Activated CD4-positive, CD25-positive, alpha-beta regulatory T cell treated with anti-CD3 and anti-CD28 coated beads, Interleukin-2, amount 50 U/mL, for 24 hours (primary cell): ENCODE measurements at places on chromosomes 4 and X.

- no peak for ATAC-seq
These were observed 1157.5 kb upstream of the PABPC4L start for GRCh38 chr4:135359128-135359527.

GRCh38 chr4:170682558-170683294 is 593.0 kb upstream of the AADAT start:
- ATAC-seq, result no peak

GRCh38 chr4:158316264-158316663 is 106.0 kb downstream of the TMEM144 start:
- no peak for ATAC-seq

- no peak for ATAC-seq
These were observed 70.3 kb downstream of the PHOX2B start for GRCh38 chr4:41678086-41678816.

DNA sequence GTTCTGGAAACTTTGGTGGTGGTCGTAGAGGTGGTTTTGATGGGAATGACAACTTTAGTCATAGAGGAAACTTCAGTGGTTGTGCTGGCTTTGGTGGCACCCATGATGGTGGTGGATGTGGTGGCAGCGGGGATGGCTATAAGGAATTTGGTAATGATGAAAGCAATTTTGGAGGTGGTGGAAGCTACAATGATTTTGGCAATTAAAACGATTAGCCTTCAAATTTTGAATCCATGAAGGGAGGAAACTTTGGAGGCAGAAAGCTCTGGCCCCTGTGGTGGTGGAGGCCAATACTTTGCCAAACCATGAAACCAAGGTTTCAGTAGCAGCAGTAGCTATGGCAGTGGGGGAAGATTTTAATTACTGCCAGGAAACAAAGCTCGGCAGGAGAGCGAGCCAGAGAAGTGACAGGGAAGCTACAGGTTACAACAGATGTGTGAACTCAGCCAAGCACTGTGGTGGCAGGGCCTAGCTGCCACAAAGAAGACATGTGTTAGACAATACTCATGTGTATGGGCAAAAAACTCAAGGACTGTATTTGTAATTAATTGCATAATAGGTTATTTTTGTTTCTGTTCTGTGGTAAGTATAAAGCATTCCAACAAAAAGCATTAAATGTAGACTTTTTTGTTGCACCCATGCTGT is 23.2 kb upstream of the SOD3 start:
- ATAC-seq, result no peak

- ATAC-seq, result no peak
These were observed 1047.2 kb downstream of the GLUD2 start for GRCh38 chrX:122094611-122095010.

GRCh38 chr4:159178979-159179969 is 76.4 kb downstream of the RAPGEF2 start:
- ATAC-seq, result no peak

GRCh38 chr4:128540122-128540521 is 252.5 kb upstream of the PGRMC2 start:
- no peak for ATAC-seq

- no peak for ATAC-seq
These were observed 17.6 kb upstream of the HS3ST1 start for GRCh38 chr4:11446155-11446811.

- ATAC-seq, result no peak
These were observed 46.1 kb downstream of the MID1IP1 start for GRCh38 chrX:38847206-38847902.

GRCh38 chr4:63578383-63578782 is 830.9 kb downstream of the TECRL start:
- no peak for ATAC-seq

DNA sequence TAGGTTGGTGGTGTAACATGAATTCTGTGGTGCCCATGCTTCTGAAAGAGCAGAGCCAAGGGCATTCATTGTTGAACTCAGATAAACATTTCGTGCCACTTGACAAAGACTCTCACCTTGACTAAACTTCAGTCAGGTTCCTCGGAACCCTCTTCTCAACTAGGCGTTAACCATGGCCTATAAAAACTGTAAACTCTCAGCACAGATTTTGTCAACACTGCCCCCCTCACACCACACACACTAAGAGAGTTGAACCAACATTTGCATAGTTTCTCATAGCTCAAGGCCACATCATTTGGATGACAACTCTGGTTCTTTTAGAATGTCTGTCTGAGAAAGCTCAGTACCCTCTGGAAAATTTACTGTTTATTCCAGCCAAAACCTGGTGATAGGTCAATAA is 28.1 kb downstream of the CASP6 start:
- ATAC-seq, result no peak

GRCh38 chr4:38082424-38083385 is 122.5 kb downstream of the PTTG2 start:
- no peak for ATAC-seq

GRCh38 chrX:14359727-14360126 is 169.6 kb upstream of the GLRA2 start:
- ATAC-seq, result no peak

GRCh38 chr4:109985993-109986974 is 73.6 kb downstream of the EGF start:
- ATAC-seq, result no peak

GRCh38 chrX:100341142-100341510 is 68.9 kb downstream of the PCDH19 start:
- ATAC-seq, result no peak

DNA sequence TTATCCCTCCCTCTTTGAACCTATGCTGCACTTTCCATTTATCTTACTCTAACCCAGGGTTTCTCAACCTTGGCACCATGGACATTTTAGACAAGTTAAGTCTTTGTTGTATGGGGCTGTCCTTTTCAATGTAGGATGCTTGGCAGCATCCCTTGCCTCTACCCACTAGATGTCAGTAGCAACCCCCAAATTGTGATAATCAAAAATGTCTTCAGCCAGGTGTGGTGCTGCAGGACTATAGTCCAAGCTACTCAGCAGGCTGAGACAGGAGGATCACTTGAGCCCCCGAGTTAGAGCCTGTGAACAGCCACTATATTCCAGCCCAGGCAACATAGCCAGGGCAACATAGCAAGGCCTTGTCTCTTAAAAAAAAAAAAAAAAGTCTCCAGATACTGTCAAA is 7.0 kb downstream of the LRCH2 start:
- ATAC-seq, result no peak

DNA sequence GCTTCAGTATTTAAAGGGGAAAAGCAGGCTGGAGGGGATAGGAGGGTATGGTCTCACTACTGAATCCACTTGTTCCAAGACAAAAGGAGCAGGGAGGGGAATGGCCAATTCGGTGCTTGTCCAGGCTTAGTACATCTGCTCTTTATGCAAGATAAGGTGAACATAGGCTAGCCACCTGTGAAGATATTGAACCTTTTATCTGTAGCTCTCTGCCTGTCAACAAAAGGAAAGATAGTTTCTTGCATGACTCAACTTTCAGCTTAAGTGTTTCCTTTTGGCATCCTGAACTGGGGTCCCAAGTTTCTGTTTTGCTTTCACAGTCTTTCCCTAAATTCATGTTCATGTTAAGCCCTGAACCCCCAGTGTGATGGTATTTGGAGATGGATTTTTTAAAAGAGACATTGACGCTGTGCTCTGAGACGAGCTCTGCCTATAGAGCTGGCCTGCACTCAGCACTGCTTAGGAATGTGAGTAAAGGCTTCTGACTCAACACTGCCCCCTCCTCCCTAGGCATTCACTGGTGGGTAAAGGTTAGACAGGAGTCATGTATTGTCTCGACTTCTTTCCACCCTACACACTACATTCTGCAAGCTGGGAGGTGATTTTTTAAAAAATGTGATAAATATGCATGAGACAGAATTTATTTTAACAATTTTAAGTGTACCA is 28.2 kb downstream of the FAM149A start:
- no peak for ATAC-seq

GRCh38 chr4:171846232-171846631 is 33.0 kb downstream of the GALNTL6 start:
- no peak for ATAC-seq

GRCh38 chrX:51494409-51494808 is 2.0 kb downstream of the NUDT11 start:
- no peak for ATAC-seq

DNA sequence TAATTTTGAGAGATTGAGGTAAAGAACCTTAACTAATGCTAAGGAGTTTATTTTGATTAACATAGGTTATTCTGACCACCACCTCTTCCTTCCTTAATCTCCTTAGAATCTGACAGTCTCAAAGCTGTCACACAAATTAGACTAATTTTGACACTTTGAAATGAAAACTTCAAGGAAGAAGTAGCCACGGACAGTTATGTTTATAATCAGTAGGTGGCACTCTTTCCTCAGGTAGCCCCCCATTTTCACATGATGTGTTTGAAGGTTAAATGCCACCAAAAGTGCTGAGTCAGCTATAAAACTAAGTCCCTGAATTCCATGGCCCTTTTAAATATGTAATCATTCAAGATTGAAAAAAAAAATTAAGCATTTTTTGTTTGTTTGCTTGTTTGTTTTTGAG is 22.4 kb downstream of the TMEM33 start:
- ATAC-seq, result no peak

GRCh38 chrX:21153033-21153432 is 221.2 kb upstream of the CNKSR2 start:
- no peak for ATAC-seq

DNA sequence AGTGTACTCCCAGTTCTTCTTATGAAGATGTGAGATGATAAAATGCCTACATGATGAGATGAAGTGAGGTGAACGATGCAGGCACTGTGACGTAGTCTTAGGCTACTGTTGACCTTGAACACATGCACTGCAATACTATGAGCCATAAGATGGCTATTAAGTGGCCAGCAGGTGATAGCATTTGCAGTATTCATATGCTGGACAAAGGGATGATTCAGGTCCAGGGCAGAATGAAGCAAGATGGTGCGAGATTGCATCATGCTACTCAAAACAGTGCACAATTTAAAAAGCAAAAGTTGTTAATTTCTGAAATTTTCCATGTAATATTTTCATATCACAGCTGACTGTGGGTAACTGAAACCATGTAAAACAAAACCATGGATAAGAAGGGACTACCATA is 781.4 kb downstream of the PCDH18 start:
- ATAC-seq, result no peak

DNA sequence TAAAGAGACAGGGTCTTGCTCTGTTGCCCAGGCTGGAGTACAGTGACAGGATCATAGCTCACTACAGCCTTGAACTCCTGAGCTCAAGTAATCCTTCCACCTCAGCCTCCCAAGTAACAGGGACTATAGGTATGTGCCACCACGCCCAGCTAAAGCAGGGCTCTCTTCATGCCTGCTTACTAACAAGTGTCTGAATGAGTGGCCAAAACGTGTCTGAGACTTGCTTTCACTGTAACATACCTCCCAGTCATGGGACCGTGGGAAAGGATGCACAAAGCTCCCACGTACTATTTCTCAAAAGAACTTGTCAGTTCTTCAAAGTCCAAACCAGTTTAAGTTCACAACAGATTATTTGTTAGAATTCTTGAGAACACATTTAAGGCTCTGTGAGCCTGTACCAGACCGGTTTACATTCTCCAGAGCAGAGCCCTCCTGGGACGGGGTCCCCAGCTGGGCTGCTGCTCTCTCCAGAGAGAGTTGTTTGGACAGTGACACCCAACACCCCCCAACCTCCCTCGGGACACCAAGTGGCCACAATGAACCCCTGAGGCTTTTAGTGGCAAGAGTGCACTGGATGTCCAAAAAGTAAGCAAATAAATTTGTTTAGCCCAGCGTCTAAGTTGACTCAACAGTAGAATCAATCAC is 24.1 kb downstream of the SH3KBP1 start:
- no peak for ATAC-seq

- no peak for ATAC-seq
These were observed 1.1 kb downstream of the ARHGAP36 start for GRCh38 chrX:131059246-131059645.

GRCh38 chrX:154409222-154409871 is at the start of gene DNASE1L1:
Gene DNASE1L1, minus strand, starts transcription at chrX:154409254. Its CDS starts 3,686 bp downstream, at chrX:154405568.
- ATAC-seq, result no peak

- no peak for ATAC-seq
These were observed 59.2 kb upstream of the NKX1-1 start for GRCh38 chr4:1465173-1466033.

DNA sequence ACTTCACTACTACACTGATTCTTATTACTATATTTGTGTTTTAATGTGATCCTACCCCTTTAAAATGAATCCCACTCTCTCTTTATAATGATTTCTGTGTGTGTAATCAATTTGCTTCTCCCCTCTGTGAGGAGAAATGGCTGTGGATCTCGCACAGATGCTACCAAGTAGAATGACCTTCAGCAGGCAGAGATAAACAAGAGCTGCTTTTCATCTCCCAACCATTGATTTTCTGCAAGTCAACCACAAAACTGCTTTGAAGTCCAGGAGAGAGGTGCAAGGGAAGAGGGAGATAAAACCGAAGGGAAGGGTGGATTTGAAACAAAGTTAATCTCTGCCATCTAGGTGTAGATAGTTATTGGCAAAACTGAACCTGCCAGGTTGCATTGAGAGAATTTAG is 141.6 kb downstream of the NPNT start:
- no peak for ATAC-seq
